ENCODE measurements at places on chromosomes 11 and 22. TPM values are rescaled to one million over a fixed set of nuclear protein-coding genes. Genes with fewer than 3 reads are reported as not detected.
A peak's percentile ranks its signal among the peaks of the same experiment; 100 is the strongest.

DNA sequence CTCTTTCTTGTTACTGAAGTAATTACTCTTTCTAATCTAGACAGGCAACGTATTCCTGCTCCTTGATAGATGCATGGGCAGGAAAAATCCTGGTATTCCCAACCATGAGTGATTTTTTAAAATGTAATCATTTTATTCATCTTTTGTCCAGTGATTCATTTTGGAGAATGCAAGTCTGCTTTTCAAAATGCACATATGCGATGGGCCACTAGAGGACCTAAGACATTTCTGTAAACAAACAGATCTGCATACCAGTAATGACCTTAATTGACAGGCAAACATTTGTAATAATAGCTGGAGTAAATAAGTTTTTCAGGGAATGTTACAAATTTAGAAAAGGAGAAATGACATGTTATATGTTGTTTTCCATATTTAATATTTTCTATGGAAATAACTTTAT is 1167.6 kb downstream of the JRKL start:
- no peak overlapping the region for H3K4me3 ChIP-seq
- no peaks in the 10 kb centered on the region for H3K27me3 ChIP-seq
- no peaks in the 10 kb centered on the region for H3K36me3 ChIP-seq
- DNase-seq, result no peak

GRCh38 chr11:71580057-71581003 is 2.3 kb downstream of the KRTAP5-11 start:
- no peak for DNase-seq
- H3K27me3 ChIP-seq, result peaks cover 13% of the 10 kb centered on the region
- no peak overlapping the region for H3K27ac ChIP-seq
- H3K4me1 ChIP-seq, result peaks cover 3% of the 10 kb centered on the region
- no peak overlapping the region for H3K4me3 ChIP-seq

- no peak overlapping the region for H3K27ac ChIP-seq
- no peaks in the 10 kb centered on the region for H3K36me3 ChIP-seq
- no peaks in the 10 kb centered on the region for H3K27me3 ChIP-seq
- H3K4me1 ChIP-seq, result no peaks in the 10 kb centered on the region
- no peak overlapping the region for H3K4me3 ChIP-seq
Observed at GRCh38 chr11:71144010-71144409, 108.4 kb downstream of the SHANK2 start.

GRCh38 chr22:43300891-43301676 is 42.1 kb downstream of the SCUBE1 start:
- no peaks in the 10 kb centered on the region for H3K27me3 ChIP-seq
- no peak overlapping the region for H3K4me3 ChIP-seq
- H3K4me1 ChIP-seq, result no peaks in the 10 kb centered on the region
- no peak for DNase-seq
- H3K27ac ChIP-seq, result no peak overlapping the region
- H3K36me3 ChIP-seq, result no peaks in the 10 kb centered on the region

- no peak overlapping the region for H3K27ac ChIP-seq
- DNase-seq, result no peak
- no peaks in the 10 kb centered on the region for H3K27me3 ChIP-seq
- no peaks in the 10 kb centered on the region for H3K4me1 ChIP-seq
- no peak overlapping the region for H3K4me3 ChIP-seq
Observed at GRCh38 chr11:101741479-101742175, 157.8 kb upstream of the TRPC6 start.

Gene NRIP3
- total RNA-seq, result 1.4 TPM

Gene NPTXR
- total RNA-seq, result 6.8 TPM

DNA sequence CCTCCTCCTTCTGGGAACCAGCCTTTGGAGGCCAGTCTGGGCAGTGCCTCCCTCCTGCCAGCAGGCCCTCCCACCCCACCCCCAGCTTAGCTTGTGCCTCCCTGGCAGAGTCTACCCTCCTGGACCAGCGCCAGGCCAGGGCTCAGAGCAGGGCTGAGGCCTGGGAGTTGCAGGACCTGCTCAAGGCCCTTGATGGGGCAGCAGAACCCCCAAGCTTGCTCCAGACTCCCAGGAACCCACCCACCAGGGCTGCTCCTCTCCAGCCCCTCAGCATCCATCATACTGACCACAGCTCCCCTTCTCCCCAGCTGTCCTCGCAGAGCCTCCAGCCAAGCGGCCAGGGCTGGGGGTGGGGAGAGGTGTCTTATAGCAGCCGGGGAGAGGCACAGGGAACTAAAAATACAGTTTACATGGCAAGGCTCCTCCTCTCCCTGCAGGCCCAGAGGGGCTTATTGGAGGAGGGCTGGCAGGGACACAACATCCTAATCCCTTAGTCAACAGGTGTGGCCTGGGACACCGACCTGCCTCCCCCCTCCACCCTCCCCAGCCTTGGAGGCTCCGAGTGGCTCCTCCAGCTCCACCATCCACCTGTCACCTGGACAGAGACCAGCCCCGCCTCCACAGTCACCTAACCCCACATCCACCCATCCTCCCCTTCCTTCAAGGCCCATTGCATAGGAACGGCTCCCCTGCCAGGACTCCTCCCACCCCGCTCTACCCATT is 5.2 kb upstream of the MB start:
- H3K4me3 ChIP-seq, result no peak overlapping the region
- peaks cover 9% of the 10 kb centered on the region for H3K27me3 ChIP-seq
- H3K27ac ChIP-seq, result no peak overlapping the region
- H3K36me3 ChIP-seq, result no peaks in the 10 kb centered on the region
- peaks cover 5% of the 10 kb centered on the region for H3K4me1 ChIP-seq
- DNase-seq, result no peak

Gene OR8A1
- not detected for total RNA-seq

DNA sequence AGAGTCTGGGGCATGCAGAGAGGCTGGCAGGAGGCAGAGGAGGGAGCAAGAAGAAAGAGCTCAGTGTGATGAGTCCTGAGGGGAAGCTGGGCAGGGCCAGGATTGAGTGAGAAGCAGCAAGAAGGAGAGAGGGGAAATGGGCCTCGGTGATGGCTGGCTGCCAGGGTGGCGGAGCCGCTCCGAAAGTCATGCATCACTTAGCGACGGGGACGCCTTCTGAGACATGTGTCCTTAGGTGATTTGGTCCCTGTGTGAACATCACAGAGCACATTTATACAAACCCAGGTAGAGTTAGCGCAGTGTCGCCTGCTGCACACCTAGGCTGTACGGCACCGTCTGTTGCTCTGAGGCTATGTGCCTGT is 15.1 kb downstream of the TBC1D22A start:
- H3K27ac ChIP-seq, result peak overlapping the region; percentile 94
- peaks cover 10% of the 10 kb centered on the region for H3K36me3 ChIP-seq
- no peak for DNase-seq
- peak overlapping the region; percentile 88 for H3K4me3 ChIP-seq
- peaks cover 47% of the 10 kb centered on the region for H3K4me1 ChIP-seq

GRCh38 chr11:111634981-111635705 is 32.9 kb downstream of the SIK2 start:
- H3K27ac ChIP-seq, result peak overlapping the region; percentile 17
- peaks cover 25% of the 10 kb centered on the region for H3K4me1 ChIP-seq
- no peaks in the 10 kb centered on the region for H3K27me3 ChIP-seq
- H3K4me3 ChIP-seq, result peak overlapping the region; percentile 18
- H3K36me3 ChIP-seq, result peaks cover 26% of the 10 kb centered on the region

Gene TNNI2
- total RNA-seq, result not detected

GRCh38 chr11:76201672-76202412 is 4.5 kb downstream of the WNT11 start:
- H3K27ac ChIP-seq, result no peak overlapping the region
- H3K4me1 ChIP-seq, result peaks cover 6% of the 10 kb centered on the region
- no peak for DNase-seq
- H3K4me3 ChIP-seq, result no peak overlapping the region
- H3K36me3 ChIP-seq, result no peaks in the 10 kb centered on the region

Gene SYT13
- total RNA-seq, result not detected

Gene NPAT
- total RNA-seq, result 58.0 TPM

DNA sequence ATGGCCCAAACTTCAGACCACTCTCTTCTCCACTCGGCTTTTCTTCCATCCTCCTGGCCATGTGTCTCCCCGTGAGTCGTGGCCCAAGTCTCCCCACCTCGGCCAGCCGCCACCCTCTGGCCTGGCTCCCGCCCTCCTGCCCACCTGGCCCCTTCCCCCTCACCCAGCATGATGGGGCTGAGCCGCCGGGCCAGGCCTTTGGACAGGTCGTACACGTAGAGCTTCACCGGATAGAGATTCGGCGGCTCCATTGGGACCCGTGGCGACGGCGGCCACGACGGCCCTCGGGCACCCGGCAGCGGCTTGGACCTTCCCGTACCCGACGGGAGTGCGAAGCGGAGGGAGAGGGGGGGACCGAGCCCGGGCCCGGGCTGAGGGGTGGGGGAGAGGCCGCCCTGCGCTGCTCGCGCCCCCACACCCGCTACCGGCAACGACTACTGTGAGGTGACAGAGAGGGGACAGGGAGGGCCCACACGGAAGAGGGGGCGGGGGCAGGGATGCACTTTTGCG is at the start of gene DESI1:
Gene DESI1 (minus strand): TSS at position 455 of the 510 bp plus-strand sequence. CDS start 204 bp downstream, at position 251.
- H3K27me3 ChIP-seq, result no peaks in the 10 kb centered on the region
- peaks cover 14% of the 10 kb centered on the region for H3K36me3 ChIP-seq
- peaks cover 33% of the 10 kb centered on the region for H3K4me1 ChIP-seq

Gene CCDC116
- total RNA-seq, result 0.79 TPM

DNA sequence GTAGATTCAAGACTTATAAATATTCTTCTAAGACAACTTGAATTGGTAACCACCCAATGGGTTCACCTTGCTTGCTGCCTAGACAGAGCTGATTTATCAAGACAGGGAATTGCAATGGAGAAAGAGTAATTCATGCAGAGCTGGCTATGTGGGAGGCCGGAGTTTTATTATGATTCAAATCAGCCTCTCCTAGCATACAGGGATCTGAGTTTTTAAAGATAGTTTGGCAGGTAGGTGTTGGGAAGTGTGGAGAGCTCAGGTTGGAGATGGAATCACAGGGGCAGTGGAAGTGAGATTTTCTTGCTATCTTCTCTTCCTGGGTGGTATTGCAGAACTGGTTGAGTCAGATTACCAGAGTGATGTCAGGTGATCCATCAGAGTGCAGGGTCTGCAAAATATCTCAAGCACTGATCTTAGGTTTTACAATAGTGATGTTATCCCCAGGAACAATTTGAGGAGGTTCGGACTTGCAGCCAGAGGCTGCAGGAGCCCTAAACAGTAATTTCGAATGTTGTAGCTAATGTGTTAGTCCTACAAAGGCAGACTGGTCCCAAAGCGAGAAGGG is 1448.6 kb upstream of the RAG2 start:
- no peaks in the 10 kb centered on the region for H3K27me3 ChIP-seq
- no peaks in the 10 kb centered on the region for H3K36me3 ChIP-seq
- H3K27ac ChIP-seq, result no peak overlapping the region
- no peaks in the 10 kb centered on the region for H3K4me1 ChIP-seq
- H3K4me3 ChIP-seq, result no peak overlapping the region

DNA sequence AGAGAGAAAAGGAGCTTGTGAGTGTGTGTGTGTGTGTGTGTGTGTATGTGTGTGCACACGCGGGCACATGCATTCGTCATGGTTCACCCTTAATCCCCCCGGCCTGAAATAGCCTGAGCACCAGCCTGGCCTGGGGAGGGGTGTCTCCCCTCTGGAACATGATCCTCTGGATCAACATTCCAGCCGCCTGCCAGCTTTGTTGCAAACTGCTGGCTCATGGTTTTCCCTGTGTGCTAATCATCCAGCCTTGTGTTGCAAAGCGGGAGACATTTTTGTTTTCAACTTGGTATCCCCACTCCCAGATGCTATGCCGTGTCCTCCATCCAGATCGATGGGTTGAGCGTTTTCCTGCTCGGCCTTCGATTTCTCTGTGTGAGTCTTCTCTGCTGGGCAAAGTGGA is 94.3 kb downstream of the FEZ1 start:
- peaks cover 34% of the 10 kb centered on the region for H3K27me3 ChIP-seq
- DNase-seq, result no peak
- no peak overlapping the region for H3K27ac ChIP-seq
- H3K36me3 ChIP-seq, result no peaks in the 10 kb centered on the region
- no peak overlapping the region for H3K4me3 ChIP-seq

DNA sequence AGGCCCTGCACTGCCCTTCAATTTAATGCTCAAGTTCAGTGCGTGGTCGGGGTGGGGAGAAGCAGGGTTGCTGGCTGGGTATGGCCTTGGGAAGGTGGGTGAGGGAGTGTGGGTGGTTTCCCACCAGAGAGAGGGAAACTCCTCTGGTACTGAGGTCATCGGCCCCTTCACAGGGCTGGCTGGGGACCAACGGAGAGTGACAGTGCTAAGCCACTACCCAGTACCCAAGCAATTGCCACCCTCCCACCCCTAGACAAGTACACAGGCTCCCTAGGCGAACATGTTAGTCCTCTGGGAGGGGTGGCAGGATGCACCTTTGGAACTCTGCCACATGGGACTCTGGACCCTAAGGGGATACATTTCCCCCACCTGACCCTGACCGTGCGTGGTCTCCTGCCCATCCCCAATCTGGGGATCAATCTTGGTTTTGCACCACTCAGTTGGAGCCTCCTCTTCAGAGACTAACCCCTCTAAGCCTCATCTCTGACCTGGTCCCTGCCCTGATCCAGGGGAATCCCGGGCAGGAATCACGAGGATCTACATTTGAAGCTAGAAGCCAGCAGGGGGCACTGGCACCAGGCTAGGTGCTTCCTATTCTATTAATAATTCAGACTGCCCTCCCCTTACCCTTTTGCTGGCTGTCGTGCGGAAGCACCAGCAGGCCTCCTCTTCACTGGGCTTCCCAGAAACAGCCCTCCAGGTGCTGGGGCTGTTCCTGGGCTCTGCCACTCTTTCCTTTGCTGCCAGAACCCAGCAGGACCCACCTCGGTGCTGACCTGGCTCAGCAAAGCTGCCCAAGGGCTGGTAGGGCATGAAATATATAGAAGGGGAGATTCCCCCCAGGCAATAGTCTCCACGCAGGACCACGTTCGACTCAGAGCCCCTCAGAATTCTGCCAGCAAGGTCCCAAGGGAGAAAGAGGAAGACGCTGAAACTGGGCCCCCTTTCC is 377.7 kb downstream of the TENM4 start:
- H3K27ac ChIP-seq, result no peak overlapping the region
- H3K27me3 ChIP-seq, result peaks cover 2% of the 10 kb centered on the region
- H3K4me3 ChIP-seq, result no peak overlapping the region
- DNase-seq, result no peak

GRCh38 chr22:28581016-28581415 is 98.6 kb downstream of the TTC28 start:
- no peaks in the 10 kb centered on the region for H3K36me3 ChIP-seq
- no peak for DNase-seq
- H3K27ac ChIP-seq, result no peak overlapping the region
- no peaks in the 10 kb centered on the region for H3K4me1 ChIP-seq

DNA sequence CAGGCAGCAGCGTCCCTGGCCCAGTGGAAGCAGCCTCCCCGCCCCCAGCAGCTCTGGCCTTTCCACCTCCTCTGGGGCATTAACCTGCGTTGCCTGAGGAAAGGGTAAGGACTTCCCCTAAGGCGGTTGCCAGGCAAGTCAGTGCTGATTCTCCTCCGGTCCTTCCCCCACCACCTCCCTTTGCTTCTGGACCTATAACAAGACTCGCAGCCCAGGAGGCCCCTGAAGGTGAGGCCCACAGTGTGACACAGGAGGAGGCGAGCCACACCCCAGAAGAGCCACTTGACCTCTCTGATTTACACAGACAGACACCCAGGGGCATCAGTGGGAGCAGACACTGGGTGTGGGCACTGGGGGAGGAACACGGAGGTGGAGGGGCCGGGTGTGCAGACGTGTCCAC is 35.4 kb downstream of the ASCL2 start:
- peaks cover 19% of the 10 kb centered on the region for H3K27me3 ChIP-seq
- H3K4me3 ChIP-seq, result no peak overlapping the region
- no peaks in the 10 kb centered on the region for H3K4me1 ChIP-seq

Data from activated naive CD8-positive, alpha-beta T cell treated with anti-CD3 and anti-CD28 coated beads, Interleukin-2, amount 10 ng/mL, durations not matched to agents 7 days and 5 days (primary cell).